Peyer's patch (tissue), 4 donors: ENCODE measurements at places on chromosomes 6 and 20. TPM values are rescaled to one million over a fixed set of nuclear protein-coding genes. Genes with fewer than 3 reads are reported as not detected.

OR2J1 gene
- total RNA-seq: not detected

RNF39 gene
- 0.80 TPM for total RNA-seq

ESR1 gene
- 0.13 TPM for total RNA-seq

MYL9 gene
- total RNA-seq: 41.2 TPM

MED20 gene
- 20.0 TPM for total RNA-seq

DZANK1 gene
- total RNA-seq: 2.0 TPM

MCHR2 gene
- total RNA-seq: not detected

ABHD16B gene
- not detected for total RNA-seq

ZNF184 gene
- 5.0 TPM for total RNA-seq

CLPSL1 gene
- not detected for total RNA-seq

FERMT1 gene
- 15.1 TPM for total RNA-seq

C6orf58 gene
- not detected for total RNA-seq

CSTF1 gene
- total RNA-seq: 15.7 TPM

DEFB125 gene
- total RNA-seq: not detected

OGFRL1 gene
- 36.3 TPM for total RNA-seq

MAD2L1BP gene
- total RNA-seq: 48.1 TPM

HLA-DOA gene
- total RNA-seq: 0.95 TPM

SALL4 gene
- not detected for total RNA-seq

CYP39A1 gene
- 1.2 TPM for total RNA-seq

OR10C1 gene
- not detected for total RNA-seq

CD24 gene
- 75.0 TPM for total RNA-seq

QRSL1 gene
- total RNA-seq: 19.8 TPM

IMPG1 gene
- not detected for total RNA-seq

ADIG gene
- not detected for total RNA-seq

COL10A1 gene
- total RNA-seq: not detected

PRSS35 gene
- total RNA-seq: not detected

FUT9 gene
- total RNA-seq: not detected

EEF1A2 gene
- total RNA-seq: 0.67 TPM

TCF21 gene
- total RNA-seq: 6.4 TPM

OSBPL2 gene
- 86.7 TPM for total RNA-seq

NRN1 gene
- total RNA-seq: not detected

CDSN gene
- not detected for total RNA-seq

CYP24A1 gene
- total RNA-seq: not detected

CST7 gene
- 4.4 TPM for total RNA-seq

PAX1 gene
- total RNA-seq: not detected

ATP9A gene
- total RNA-seq: 56.7 TPM

NFKBIE gene
- total RNA-seq: 36.3 TPM

SUN5 gene
- total RNA-seq: not detected

MYMX gene
- not detected for total RNA-seq

CALHM5 gene
- total RNA-seq: 0.09 TPM

MBOAT1 gene
- total RNA-seq: 50.0 TPM

BCAS1 gene
- total RNA-seq: 21.5 TPM

SLC22A2 gene
- total RNA-seq: not detected

WFDC2 gene
- total RNA-seq: 7.9 TPM

TSPO2 gene
- total RNA-seq: not detected
